NCI-H1105 (cell line): ENCODE measurements at places on chromosomes 5 and 9.
A peak's percentile ranks its signal among the peaks of the same experiment; 100 is the strongest.

- no peak for DNase-seq
Observed at GRCh38 chr9:86304236-86304730, 21.9 kb upstream of the ISCA1 start.

DNA sequence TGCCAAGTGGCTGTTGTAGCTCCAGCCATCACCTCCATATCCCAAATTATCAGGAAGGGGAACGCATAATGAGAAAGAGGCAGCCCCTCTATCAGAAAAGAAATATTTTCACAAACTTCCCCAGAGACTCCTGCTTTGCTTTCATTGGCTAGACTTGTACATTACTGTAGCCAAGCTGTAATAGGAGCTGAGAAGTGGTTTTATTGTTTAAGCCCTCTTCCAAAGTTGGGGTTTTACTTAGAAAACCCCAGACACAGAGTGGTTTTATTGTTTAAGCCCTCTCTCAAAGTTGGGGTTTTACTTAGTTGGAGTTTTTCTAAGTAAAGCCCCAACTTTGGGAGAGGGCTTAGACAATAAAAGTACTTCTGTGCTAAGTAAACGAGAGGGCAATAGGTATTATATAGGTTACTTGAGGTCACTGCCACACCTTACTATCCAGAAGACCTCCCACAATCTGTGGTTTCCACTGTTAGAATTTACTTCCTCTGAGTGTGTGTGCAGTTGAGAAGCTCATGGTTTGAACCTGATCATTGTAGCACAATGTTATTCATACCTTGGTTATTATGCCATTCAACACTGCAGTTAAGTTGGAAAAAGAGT is 215.7 kb upstream of the OTULINL start:
- DNase-seq = no peak

- peak; percentile 16 for DNase-seq
Observed at GRCh38 chr9:81851340-81851739, 76.9 kb upstream of the SPATA31D4 start.

GRCh38 chr5:158056130-158056825 is 197.3 kb upstream of the CLINT1 start:
- no peak for DNase-seq

DNA sequence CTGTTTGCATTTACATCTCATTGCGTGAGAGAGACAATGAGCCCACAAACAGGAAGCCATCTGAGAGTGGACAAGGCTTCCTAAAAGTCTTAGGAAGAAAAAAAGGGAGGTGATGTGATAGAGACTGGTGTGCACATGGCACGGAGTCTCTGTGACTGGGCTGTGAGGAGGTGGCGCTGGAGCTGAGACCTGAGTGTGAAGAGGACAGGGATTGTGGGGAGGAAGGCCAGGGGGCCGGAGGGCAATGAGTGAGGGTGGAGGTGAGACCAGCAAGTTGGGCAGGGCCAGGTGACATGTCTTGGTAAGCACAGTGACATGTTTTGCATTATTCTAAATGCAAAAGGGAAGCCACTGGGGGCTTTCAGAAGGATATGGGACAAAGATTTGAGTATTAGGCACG is 45.0 kb downstream of the TSPAN17 start:
- no peak for DNase-seq

DNA sequence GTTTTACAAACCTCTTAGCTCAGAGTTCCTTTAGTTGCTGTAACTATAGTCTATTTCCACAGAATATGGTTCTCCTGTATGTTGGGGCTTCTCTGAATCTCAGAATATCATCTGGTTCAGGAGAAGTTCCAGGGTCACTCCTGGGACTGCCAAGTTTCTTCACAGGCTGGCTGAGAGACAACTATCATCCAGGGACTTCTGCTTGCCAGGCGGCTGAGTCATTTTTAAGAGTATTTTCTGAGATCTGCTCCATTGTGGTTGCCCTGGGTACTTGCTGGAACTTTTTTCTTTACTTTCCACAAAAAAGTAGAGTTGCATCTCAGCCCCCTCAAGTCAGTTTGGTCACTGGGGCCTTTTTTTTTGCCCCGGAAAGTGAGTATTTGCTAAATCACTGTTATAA is 566.5 kb downstream of the LRRC70 start:
- no peak for DNase-seq

DNA sequence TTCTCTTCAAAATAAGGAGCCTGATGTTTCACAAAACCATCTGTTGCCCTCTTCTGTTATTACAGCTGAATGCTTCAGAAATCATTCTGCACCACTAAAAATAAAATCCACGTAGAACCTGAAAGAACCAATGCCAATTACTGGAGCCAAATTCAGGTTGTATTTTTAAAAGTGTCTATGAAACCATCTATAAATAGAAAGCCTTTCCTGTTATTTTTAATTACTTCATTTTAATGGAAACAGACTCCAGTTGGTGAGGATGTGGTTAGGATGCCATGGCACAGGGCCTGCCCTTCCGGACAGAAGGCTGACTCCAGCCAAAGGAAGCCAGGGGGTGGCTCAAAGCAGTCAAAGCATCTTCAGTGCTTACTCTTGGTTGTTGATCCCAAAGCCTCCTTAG is 119.8 kb downstream of the TENT4A start:
- DNase-seq = no peak

DNA sequence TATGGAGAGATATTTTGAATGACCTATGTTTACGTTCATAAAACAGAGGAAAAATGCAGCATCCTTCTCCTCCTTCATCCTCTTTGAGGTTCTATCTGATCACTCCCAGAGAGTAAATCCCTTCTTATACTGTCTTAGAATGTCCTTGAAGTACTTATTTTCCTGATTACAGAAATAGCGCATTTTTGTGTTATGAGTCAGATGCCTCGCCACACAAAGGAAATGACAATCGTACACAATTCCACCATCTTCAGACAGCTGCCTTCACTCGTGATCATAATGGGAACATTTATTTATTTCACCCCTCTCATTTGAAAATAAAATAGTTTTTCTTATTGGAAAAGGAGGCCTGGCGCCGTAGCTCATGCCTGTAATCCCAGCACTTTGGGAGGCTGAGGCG is 2.4 kb upstream of the GLT6D1 start:
- no peak for DNase-seq

GRCh38 chr9:1647776-1648175 is 367.4 kb upstream of the SMARCA2 start:
- no peak for DNase-seq

DNA sequence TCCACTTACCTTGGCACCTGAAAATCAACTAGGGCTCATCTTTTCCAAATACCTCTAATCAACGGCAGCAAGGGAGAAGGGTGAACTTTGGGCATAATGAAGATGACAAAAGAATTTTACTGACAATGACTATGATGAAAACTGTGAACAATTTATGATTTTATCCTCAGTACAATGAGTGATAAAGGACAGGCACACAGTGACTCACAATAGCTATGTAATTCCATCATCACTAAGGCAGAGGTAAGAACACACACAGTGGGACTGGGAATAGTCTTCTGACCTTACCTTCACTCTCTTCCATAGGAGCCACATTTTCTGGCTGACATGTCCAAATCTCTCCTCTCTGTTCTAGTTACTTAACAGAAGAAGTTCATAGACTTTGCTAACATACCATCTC is 26.1 kb upstream of the KCNV2 start:
- DNase-seq = no peak

DNA sequence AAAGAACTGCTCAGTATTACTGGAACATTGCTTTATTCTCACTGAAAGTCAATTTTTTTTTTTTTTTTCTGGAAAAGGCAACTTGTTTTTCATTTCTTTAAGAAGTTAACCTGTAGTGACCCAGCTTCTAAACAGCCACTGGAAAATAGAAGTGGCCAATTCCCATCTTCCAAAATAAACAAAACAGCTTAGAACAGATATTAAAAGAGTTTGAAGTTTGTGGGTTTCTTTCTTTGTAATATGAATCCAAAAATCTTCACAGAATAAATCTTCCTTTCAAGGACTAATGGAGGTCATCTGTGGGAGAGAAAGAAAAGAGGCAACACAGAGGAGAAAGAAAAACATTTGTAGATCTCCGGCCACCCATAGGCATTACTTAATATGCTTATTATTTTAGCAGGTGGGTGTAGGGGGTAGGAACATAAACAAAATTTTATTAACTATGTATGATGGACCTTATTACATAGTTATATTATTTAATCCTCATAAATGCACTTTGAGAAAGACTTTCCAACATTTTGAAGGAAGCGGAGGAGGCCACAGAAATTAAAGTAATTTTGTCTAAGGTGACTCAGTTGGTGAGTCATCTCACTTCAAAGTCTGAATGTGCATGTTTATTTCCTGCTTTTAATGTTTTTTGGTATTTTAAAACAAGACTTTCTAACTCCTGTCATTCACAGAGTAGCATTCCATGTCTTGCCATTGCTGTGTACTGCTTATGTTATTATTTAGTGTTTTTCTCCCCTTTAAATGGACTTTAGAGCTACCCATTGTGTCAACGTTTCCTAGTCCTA is 1791.8 kb upstream of the WWC1 start:
- no peak for DNase-seq

DNA sequence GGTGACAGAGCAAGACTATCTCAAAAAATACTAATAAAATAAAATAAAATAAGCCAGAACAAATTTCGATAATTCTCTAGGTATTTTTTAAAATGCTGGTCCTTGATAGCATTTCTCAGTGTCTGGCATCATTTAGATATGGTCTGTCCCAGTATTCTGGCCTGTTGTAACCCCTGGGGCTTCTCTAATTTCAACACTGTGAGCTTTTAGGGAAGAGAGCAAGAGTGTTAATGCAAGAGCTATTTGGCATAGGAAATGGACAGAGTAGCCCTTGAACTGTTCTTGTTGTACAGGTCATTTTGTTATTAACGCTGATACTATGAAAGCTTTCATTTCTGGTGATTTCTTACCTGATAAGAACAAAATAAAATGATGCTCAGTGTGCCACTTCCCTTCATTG is 112.2 kb upstream of the ZNF608 start:
- no peak for DNase-seq

DNA sequence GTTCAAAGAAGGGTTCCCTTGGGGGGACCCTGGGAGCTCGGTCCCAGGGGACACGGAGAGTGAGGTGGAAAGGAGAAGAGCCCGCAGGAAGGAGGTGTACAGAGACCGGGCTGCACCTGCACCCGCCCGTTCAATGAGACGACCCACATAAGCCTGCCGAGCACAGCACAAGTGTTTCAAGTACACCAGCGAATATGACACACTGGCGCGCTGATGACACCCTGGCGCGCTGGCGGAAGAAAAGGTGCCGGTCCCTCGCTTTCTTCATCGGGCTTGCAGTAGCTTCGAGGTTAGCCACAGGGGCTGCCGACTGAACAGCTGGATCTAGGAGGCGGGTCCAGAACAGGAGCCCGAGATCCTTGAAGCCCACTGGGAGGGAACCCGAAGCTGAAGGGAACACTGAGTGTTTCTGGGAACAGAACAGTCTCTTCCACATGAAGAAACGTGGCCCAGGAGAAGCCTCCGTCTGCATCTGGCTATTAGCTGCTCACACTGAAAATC is 1.4 kb downstream of the TBC1D9B start:
- no peak for DNase-seq

DNA sequence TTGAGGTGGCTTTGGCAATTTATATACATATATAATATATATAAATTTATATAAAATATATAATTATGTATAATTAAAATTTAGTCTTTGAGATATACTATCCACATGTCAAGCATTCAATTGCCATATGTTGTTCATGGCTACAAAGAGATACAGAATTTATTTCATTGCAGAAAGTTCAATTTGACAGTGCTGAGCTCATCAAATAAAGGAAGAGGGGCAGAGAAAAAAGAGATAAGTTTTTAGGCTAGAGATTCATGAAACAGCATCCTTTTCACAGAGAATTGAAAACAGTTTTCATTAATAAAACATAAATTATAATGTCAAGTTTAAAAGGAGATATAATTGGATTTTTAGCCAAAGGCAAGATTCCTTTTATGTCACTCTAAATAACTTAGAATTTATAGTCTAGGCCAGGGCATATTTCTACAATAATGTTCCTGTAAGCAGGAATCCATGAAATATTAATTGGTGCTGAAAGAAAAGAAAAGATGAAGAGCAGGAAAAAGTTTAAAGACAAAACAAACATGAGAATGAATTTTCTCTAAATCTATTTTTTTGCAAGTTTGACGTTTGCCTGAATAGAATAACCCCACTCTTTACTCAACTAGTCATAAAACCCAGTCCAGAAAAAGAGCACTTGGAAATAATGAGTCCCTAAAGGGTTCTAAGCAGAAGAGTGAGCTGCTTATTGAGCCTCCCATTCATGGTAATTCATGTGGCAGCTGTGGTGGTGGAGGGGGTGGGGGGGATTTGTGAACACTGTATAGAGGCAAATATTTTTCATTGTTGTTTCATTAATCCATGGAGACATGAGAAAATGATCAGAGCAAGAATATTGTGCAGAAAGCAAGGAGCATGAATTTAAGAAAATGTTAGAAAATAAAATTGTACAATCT is 1279.5 kb downstream of the CDH12 start:
- DNase-seq = peak; percentile 76

GRCh38 chr5:76850543-76851145 is 830 bp downstream of the S100Z start:
- DNase-seq = no peak

DNA sequence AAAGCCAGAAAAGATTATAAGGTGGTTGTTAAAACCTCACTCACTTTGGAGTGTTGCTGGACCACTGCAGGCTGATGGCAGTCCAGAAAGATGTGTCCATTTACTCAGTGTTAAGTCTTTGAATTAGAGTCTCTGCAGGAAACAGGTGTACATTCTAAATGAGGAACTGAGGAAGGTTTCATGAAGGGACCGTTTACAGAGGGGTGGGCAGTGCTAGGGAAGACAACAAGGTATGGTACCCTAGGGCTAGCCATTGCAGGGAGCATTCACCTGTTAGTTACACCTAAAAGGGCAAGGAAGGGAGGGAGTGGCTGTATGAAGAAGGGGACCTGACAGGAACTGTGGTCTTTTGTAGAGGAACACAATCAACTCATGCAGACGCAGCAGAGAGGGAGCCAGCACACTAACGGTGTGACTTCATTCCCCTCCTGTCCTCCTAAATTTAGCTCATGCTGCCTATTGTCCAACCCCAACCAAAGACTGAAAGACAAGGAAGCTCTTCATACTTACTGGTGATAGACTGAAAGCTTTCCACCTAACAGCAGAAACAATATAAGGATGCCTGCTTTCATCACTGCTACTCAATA is 32.2 kb upstream of the PAX5 start:
- no peak for DNase-seq

DNA sequence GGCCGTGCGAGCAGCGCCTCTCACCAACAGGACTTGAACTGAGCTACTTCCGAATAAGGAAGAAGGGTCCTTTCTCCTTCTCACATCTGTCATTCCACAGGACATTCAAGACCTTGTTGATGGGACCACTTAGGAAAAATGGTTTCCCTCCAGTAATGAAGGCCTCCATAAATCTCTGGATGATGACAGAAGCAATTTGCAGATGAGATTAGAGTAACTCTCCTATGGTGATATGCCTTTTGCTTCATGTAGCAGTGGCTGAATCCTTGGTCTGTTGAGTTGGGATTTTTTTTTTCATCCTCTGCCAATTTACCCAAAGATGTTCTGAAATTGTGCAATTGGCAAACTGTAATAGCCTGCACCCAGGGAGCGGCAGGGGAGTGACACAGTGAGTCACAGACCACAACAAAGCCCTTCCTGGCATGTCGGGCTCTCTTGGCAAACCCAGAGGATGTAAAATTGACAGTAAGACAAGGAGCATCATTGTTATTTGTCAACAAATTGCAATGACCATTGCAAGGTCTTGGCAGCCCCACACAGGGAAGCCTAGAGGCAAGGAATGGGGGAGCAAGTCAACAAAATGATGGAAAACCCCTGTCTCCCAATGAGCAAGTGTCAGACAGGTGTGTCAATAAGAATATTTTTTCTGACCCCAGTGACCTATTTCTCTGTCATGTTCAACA is 275.9 kb downstream of the ACTL7B start:
- no peak for DNase-seq
